ENCODE measurements at places on chromosomes 2 and 18. TPM values are rescaled to one million over a fixed set of nuclear protein-coding genes. Genes with fewer than 3 reads are reported as not detected.

TANC1 gene
- total RNA-seq: 1.8 TPM

SERPINB12 gene
- not detected for total RNA-seq

ERFE gene
- total RNA-seq: 0.60 TPM

ABI2 gene
- 46.1 TPM for total RNA-seq

DLGAP1 gene
- total RNA-seq: not detected

CIB4 gene
- total RNA-seq: not detected

CEP76 gene
- 10.9 TPM for total RNA-seq

- DNase-seq: no peak
Measured at GRCh38 chr2:18381386-18381785, 179.1 kb downstream of the RDH14 start.

GRCh38 chr2:158999458-158999857 is 31.0 kb downstream of the TANC1 start:
- no peak for DNase-seq

GRCh38 chr2:196725882-196726281 is 73.6 kb downstream of the GTF3C3 start:
- DNase-seq: no peak

- DNase-seq: no peak
Measured at GRCh38 chr18:62778976-62779869, 63.9 kb downstream of the PHLPP1 start.

- no peak for DNase-seq
Measured at GRCh38 chr2:226079196-226079595, 679.7 kb downstream of the NYAP2 start.

- DNase-seq: no peak
Measured at GRCh38 chr2:82994151-82994550, 1464.9 kb downstream of the SUCLG1 start.

GRCh38 chr18:52678034-52678433 is 338.0 kb downstream of the DCC start:
- DNase-seq: no peak

DNA sequence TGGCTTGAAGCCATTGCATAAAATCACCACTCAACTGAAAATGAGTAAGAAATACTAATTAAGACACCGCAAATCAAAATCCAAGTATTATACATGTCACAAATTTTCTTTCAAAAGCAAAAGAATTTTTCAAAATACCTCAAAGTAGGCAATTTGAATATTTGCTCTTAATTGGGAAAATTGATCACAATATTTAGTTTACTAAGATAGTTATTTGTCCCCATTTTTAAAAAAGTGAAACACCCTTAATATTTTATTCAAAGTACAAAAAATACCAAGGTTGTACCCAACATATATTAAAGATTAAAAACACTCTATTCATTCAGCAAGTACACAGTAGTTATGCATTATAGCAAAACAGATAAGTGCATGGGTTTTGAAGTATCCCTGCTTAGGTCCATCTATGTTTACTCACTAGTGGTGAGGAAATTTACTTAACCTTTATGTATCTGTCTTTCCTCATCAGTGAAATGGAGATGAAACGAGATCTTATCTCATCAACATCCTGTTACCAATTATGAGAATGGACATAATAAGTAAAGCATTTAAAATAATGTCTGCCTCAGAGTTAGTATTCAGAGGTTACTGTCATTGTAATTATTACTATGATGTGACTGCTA is 35.1 kb downstream of the VPS54 start:
- no peak for DNase-seq

DNA sequence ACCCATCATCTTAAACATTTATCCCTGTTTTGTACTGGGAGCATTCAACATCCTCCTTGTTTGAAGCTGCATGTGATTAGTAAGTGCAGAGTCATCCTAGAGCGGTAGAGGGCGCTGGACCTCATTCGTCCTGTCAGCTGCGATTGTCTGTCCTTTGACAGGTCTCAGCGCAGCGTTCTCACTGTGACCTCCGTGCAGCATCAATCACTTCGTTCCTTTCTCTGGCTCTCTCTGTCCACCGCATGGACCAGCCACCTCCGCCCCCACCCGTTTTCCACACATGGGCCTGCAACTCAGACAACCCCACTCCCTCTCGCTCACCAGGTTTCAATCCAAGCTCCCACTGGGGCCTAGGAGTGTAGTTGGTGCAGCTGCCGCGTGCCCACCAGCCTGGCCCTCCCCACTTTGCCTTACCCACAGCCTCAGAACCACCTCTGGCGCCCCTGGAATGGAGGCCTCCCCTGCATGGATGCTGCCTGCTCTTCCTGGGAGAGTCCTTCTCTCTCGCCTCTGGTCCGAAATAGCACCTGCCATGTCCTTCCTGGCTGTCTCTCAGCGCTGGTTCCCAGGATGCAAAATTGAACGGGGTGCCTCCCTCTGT is 90.5 kb downstream of the NDUFA10 start:
- peak; percentile 66 for DNase-seq

DNA sequence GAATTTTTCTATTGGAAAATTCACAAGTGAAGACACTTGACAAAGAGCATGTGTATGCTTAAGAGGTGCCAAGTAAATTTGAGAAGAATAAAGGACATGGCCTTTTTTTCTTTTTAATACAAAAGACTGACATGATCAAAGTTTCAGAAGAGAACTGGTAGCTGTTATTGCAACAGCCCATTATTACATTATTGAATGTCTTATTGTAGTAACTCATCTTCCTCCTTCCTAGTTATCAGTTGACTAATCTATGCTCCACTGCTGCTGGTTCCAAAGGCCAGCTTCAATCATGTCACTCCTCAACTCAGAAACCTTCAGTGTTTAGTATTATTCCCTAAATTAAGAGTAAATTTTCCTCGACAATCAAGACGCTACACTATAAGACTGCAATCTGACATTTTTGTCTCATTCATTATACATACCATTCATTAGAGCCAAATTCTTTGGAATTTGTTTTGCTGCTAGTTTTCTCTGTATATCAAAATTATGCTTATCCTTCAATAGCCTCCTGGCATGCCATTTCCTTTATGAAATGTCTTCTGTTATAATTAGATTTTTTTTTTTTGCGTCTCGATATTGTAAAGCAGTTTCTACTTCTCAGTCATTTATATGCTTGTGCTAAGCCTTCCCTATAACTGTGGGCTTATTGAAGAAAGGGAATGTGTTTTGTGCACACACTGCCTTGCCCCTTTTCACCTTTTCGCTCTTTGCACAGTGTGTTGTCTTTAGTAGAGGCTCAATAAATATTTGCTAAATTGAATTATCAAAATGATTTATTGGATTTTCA is 27.9 kb downstream of the ITGA4 start:
- no peak for DNase-seq

GRCh38 chr2:136322428-136322827 is 204.5 kb upstream of the CXCR4 start:
- DNase-seq: no peak

DNA sequence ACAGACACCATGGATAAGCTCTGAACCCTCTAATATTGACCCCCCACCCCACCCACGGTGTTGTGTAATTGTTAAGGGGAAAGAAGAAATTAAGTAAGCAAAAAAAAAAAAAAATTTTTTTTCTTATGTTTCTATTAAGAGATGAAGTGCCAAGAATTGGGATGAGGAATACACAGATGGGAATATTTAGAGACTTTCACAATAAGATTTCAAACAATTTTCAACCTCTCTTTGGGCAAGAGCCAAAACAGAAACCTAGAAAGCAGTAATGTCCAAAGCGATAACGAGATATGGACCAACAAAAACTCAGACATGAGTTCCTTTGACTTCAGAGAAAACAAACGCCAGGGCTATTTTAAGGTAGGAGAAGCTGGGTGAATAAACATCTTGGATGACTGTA is 14.4 kb downstream of the PIEZO2 start:
- no peak for DNase-seq

DNA sequence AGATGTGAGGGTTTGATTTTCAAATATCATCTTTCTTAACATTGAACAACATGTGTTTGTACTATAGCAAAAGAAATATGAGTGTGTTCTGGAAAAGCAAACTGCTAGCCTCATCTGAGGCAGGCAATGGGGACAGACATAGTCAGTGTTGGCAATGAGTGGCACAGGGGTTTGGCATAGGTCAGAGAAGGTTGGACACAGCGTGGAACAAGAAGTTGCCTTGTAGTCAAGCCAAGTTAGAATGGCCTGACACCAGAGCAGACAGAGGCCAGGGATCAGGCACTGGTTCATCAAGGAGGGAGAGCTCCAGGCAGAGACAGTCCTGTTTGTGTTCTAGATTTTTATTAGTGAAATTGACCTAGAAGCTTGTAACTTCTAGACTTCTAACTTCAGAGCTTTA is 100.8 kb upstream of the TANK start:
- no peak for DNase-seq

DNA sequence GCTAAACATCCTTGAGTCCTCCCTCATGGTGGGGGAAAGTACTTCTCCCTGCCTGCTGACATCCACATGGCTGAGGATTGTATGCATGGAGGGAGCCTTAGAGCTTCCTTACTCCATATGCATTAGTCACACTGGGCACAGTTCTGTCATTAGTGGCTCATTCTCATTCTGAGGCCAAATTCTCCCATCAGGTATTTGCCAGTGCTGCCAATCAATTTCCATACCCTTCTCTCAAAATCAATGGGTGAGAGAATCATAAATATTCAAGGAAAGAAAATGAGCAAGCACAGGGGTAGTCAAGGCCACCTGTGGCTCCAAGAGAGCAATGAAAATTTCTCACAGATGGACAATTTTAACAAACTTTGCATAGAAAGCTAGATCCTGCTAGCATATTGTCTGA is 422.6 kb upstream of the SETBP1 start:
- no peak for DNase-seq

DNA sequence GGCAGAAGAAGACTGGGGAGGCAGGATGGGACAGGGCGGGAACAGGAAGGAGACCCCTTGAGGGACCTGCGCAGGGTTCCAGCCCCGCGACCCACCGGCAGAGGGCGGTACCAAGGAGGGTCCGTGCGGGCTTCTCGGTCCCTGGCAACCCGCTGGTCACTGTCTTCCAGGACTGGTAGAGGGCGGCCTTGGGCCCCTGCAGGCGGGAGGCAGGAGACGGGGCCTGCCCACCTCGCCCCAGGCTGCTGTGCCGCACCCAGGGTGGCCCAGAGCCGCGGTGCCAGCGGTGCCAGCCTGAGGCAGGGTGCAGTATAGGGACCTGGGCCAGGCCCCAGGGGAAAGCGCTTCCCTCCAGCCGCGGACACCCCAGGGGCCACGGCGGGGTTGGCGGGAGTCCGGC is 34.5 kb downstream of the NEURL3 start:
- DNase-seq: peak; percentile 70

DNA sequence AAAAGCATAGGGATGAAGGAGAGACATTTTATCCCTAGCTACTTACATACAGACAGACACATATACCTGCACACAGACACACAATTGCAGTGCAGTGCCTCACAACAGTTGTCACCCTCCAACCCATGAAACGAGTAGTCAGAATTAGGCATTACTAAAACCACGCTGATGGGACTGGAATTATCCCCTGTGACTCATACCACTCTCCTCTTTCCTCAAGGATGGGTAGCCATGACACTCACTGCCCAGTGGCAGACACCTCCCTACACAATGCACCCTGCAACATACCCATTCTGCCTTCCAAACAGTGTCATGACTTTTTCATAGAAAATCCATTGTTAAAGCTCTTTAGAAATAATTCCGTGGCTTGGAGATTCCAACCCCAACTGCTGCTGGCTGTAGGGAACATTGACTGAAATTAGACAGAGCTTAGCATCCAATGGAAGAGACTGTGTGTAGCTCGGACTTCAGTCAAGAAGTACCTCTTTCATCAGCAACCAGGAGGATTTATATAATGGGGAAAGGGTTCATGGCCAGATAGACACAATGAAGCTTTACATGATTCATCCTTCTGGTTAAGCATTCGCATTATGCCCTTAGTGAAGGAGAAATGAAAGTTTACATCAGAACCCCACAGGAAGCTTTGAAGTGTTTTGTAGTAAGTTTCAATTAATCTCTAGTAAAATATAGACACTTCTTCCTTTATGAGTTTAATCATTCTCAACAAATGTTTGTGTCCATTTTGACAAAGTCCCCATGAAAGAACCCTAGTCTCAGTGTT is 155.2 kb downstream of the FBXO15 start:
- no peak for DNase-seq

GRCh38 chr2:218802386-218802994 is 20.5 kb downstream of the CYP27A1 start:
- DNase-seq: no peak

GRCh38 chr2:235021752-235022151 is 69.9 kb downstream of the SH3BP4 start:
- no peak for DNase-seq

- no peak for DNase-seq
Measured at GRCh38 chr2:7009207-7009911, 92.1 kb downstream of the RNF144A start.

- peak; percentile 25 for DNase-seq
Measured at GRCh38 chr18:24397131-24397693, 412 bp downstream of the OSBPL1A start.

DNA sequence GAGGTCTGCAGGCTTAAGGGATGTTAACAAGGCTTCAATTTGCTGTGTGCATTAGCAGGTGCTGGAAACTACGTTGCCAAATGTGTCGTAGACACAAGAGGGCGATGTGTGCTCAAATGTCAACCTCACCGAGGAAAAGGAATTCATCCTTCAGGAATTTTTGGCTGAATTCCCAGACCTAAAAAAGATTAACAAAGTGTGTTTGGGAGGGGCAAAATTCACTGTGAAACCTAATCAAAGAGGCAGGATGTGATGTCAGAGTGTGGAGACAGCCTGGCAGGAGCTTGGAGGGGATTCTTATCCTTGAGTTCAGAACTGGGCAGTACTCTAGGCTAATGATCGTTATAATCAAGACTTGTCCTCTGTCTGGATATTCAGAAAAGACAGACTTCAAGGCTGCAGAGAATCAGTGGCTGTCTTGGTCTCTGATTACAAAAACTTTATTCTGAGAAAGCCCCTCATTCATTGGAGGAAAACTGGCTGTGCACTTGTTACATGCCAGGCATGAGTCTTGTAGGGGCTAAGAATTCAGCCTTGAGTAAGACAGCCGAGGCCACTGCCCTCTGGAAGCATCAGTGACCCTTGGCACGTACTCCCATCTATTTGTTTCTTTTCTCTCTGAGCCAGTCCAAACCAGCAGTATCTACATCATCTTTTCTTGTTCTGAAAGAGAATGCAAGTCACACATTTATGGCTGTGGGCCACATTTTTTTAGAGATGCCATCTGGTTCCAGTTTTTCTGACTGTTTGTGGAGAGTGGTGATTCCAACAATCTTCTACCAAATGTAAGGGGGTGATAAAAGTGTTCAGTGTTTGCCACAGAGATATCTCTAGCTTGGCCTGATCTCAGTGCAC is 18.7 kb upstream of the SCYGR1 start:
- no peak for DNase-seq

- DNase-seq: no peak
Measured at GRCh38 chr2:1886405-1886992, 142.2 kb upstream of the PXDN start.

DNA sequence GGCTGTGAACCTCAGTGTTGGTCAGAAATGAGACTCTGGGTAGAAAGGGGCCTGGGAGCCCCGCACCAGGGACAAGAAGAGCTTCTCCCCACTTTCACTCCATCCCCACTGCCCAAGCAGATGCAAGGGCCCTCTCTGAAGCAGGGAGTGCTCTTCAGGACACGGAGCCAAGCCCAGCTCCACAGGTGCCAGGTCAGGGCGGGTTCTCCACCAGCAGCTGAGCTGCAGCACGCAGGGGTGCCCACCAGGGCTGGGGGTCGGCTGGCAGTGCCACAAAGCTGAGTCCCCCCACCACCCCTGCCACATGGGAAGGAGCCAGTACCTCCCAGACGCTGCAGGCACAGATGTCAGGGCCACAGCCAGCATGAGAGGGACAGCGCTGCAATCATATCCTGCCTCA is 106.2 kb downstream of the INHBB start:
- no peak for DNase-seq

Measured in activated naive CD4-positive, alpha-beta T cell treated with anti-CD3 and anti-CD28 coated beads, Interleukin-2, amount 50 U/mL, for 72 hours (primary cell).